EH (cell line): ENCODE measurements at places on chromosomes 5 and 9.

- no peak for DNase-seq
Measured at GRCh38 chr9:131840220-131840619, 100.3 kb upstream of the RAPGEF1 start.

DNA sequence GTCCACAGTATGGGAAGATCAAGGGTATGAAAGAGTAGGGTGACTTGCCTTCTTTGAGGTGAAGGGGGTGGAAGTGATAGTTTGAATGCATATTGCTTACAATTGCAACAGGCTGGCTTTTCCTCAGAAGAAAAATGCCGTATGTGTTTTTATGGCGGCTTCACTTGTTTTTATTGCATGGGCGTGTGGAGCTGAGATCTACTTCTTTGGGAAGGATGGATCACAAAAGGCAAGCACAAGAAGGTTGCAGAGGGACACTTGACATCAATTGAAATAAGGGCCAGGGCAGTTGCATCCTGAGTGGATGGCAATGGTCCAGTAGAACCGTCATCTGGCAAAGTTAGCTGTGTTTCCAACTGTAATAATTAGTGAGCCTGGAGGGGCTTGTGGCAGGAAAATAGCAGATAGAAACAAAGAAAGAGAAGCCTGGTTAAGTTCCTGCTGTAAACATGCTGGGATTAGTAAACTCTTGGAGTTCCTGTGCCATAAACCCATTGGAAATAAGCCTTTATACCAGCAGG, 138.4 kb downstream of the NTRK2 start:
- DNase-seq = no peak

DNA sequence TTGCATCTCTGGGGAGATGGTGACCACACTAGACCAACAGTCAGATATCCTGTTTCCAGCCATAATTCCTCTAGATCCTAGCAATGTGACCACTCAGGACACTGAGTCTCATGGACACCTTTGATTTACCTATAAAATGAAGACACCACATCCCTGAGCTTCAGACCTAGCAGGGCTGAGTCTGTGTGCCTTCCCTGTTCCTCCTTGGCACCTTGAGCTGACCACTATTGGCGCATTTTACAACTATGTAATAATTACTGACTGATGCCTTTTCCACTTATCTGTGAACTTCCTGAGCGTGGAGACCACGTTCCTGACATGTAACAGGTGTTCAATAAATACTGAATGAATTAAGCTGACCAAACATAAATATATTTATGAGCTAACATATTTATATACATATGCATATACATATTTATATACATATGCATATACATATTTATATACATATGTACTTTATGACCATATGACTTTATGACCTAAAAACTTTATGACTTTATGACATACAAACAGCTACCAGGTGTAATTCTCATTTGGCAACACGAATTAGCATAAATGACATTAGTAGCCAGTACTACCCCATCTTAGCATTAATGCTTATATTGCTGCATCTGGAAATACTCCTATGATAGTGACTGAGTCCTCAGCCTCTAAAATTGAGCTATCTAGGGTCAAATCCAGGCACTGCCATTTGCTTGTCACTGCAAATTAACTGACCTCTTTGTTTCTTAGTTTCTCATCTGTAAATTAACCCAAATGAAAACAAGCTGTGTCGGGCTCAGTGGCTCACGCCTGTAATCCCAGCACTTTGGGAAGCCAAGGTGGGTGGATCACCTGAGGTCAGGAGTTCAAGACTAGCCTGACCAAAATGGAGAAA, 150.6 kb downstream of the GNA14 start:
- DNase-seq = no peak

- no peak for DNase-seq
Measured at GRCh38 chr9:95015569-95015968, 289.1 kb downstream of the AOPEP start.

- peak; percentile 79 for DNase-seq
Measured at GRCh38 chr5:130549884-130550561, 615.0 kb downstream of the HINT1 start.

- DNase-seq = peak; percentile 68
Measured at GRCh38 chr5:65141493-65141892, 340.2 kb downstream of the ADAMTS6 start.

- no peak for DNase-seq
Measured at GRCh38 chr9:134707731-134708671, 66.4 kb downstream of the COL5A1 start.

DNA sequence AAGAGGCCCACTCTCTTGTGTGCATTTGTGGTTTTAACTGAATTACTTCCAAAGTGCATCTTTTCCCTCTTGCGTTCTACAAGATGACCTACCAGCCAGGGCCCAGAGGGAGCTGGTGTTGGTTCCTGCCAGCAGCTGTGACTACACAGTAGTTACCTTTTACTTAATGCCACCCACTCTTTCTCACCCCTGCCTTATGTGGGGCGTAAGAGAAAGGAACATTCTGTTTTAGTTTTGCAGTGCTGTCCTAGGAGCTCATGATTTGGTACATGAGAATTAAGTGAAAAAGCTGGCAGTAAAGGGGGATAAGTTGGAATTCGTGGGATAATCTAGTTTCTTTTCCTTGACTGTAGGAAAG, 45.4 kb downstream of the RCL1 start:
- DNase-seq = no peak

- DNase-seq = no peak
Measured at GRCh38 chr9:136941231-136942111, 3.1 kb downstream of the FBXW5 start.

GRCh38 chr5:93511445-93511844, 69.6 kb downstream of the NR2F1-AS1 start:
- DNase-seq = no peak

GRCh38 chr5:173591056-173591514, 25.4 kb downstream of the BOD1 start:
- DNase-seq = peak; percentile 39

DNA sequence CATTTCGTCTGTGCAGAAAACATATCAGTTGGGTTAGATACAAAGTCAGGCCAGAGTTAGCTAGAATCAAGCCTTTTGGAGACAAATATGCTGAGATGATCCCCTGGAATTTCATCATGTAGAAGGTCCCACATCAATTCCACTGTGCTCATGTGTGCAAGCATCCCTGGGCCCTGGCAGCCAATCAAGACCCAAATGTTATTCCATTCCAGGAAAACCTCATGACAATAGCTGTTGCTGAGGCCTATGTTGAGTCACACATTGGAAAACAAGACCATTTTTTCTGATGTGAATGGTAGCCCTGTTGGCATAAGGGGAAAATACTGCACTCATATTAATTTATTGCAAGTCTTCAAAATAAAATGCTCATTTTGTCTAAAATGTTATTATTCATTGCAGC, 11.5 kb downstream of the SPOCK1 start:
- DNase-seq = peak; percentile 90

GRCh38 chr5:117315170-117315569, 740.5 kb upstream of the SEMA6A start:
- no peak for DNase-seq

- DNase-seq = peak; percentile 44
Measured at GRCh38 chr5:176543428-176544182, 5.5 kb upstream of the CDHR2 start.

- peak; percentile 81 for DNase-seq
Measured at GRCh38 chr9:130172161-130172857, at the start of gene NCS1. Gene NCS1 (plus strand): TSS chr9:130172404. CDS start chr9:130172664, 260 bp downstream.

- DNase-seq = peak; percentile 80
Measured at GRCh38 chr9:121972501-121972981, 120.6 kb downstream of the TTLL11 start.

GRCh38 chr5:61267116-61267515, 64.9 kb upstream of the ZSWIM6 start:
- no peak for DNase-seq

GRCh38 chr5:175216991-175217390, 227.0 kb downstream of the DRD1 start:
- DNase-seq = peak; percentile 82

DNA sequence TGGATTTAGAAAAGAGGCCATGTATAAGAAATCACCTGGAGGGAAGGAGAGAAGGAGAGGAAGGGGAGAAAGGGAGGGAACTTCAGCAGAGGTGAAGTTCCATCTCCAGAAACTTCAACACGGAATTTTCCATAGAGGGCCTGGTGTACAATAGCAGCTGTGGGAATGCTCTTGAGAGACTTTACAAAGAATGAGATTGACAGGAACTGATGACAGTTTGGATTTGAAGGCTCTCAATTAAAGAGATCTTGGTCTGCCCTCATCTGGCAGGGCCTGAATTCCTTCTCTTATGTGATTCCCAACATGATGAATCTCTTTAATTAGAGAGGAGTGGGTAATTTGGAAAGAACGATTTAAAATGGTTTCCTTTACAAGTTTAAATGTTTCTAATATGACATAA, 143.5 kb downstream of the MLLT3 start:
- DNase-seq = no peak

DNA sequence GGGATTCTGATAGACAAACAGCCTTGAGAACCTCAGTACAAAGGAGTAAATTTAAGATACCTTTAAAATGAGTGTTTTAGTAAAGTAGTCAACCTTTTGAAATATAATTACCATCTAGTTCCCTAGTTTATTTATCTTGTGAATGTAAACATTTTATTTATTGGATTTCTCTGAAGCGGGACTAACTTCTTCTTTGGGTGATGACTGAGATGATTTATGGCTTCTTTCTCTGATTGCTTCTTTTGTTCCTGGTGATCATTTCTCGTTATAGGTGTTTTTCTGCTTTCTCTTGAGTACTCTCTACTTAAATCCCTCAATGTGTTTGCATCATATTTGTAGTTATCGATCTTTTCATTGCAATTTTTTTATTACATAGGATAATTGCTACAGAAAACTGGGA, 33.2 kb downstream of the PRDM6 start:
- DNase-seq = no peak

DNA sequence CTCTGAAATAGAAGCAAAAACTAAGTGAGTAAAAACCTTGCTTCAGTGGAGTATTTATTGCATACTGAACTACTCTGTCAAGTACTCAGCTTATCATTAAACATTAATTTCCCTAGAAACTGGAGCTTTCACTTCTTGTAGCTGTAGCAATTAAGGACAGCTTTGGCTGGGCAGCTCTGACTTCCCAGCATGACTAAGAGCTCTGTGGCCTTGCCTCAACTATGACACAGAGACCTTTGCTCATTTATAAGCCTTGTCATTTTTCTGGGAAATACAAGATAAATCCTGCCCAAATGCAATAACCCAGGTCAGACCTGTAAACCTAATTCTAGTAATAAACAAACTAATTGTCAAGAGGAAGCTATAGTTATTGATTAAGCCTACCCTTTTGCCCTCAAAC, 65.4 kb upstream of the STK32A start:
- peak; percentile 71 for DNase-seq

- peak; percentile 53 for DNase-seq
Measured at GRCh38 chr5:89036704-89037489, 153.9 kb upstream of the MEF2C start.

GRCh38 chr5:41432481-41433253, 77.7 kb downstream of the PLCXD3 start:
- DNase-seq = no peak

DNA sequence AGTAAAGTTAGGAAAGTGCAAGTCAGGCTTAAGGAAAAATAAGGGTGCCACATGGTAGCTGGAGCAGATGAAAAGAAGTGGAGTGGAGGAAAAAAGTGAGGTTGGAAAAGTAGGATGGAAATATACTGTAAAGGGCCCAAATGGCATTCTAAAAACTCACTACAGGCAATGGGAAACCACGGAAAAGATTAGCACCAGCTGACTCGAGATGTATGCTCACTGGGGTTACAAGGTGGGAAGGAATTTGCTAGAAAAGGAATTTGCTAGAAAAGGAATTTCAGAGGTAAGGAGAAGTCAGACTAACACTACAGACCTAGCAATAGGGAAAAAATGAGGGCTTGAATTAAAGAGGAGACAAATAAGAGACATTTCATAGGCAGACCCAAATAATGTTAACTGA, 3.6 kb downstream of the PSMD5 start:
- DNase-seq = peak; percentile 36

DNA sequence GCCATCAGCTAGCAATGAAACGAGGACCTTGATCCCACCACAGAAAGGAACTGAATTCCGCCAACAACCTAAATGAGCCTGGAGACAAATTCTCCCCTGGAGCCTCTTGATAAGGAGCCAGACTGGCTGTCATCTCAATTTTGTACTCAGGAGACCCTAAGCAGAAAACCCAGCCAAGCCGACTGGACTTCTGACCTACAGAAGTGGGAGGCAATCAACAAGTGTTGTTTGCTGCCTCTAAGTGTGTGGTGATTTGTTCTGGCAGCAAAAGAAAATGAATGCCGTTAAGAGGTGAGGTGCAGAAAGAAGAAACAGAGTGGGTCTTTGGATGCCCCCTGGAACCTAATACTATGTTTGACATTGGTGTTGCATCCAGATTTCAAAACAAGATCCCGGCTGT, 72.7 kb upstream of the SPATA31E1 start:
- DNase-seq = no peak

DNA sequence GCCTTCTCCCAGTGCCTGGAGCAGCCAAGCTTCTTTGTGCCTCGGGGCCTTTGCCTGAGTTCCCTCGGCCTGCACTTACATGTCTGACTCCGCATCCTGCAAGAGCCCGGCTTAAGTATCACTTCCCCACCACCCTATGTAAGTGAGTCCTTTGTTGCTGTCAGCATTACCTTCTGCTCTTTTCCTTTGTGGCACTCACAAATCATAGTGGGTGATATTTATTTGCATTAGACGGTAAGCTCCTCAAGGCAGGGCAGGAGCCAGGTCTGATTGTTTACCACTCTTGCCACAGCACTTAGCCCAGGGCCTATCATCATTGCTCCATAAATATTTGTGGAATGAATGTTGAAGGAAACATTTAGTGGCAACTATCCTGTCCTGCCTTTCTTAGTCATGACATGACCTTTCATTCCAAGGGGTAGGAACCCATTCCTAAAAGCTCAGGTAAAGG, 4.8 kb downstream of the GM2A start:
- DNase-seq = peak; percentile 57
